ENCODE measurements at places on chromosomes 7 and 10.

- no peak for DNase-seq
Observed at GRCh38 chr10:117518246-117518645, 24.3 kb upstream of the EMX2 start.

- no peak for DNase-seq
Observed at GRCh38 chr7:105988276-105988675, 25.2 kb downstream of the CDHR3 start.

- DNase-seq: no peak
Observed at GRCh38 chr7:70637726-70638125, 494.2 kb upstream of the GALNT17 start.

GRCh38 chr10:65341323-65341925 lies 1584.4 kb upstream of the LRRTM3 start:
- DNase-seq: no peak

DNA sequence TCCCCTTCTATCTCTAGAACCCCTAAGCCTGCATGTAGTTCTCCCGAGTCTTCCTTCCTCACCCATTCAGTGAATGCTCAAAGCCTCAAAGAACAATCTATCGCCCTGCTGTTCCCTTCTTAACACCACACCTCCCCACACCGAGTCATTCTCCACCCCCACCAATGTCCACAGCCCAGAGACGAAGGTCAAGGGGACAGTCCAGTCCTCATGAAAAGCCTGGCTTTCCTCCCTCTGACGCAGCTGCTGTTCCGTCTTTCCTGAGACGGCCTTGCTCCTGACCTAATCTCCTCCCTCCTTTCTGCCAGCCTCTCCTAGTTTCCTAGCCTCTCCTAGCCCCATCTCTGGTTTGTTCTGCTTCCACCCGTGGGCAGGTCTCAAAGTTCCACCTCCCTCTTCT lies 9.2 kb downstream of the MOSPD3 start:
- DNase-seq: no peak

GRCh38 chr7:114082642-114083165 lies 163.9 kb upstream of the PPP1R3A start:
- DNase-seq: no peak

DNA sequence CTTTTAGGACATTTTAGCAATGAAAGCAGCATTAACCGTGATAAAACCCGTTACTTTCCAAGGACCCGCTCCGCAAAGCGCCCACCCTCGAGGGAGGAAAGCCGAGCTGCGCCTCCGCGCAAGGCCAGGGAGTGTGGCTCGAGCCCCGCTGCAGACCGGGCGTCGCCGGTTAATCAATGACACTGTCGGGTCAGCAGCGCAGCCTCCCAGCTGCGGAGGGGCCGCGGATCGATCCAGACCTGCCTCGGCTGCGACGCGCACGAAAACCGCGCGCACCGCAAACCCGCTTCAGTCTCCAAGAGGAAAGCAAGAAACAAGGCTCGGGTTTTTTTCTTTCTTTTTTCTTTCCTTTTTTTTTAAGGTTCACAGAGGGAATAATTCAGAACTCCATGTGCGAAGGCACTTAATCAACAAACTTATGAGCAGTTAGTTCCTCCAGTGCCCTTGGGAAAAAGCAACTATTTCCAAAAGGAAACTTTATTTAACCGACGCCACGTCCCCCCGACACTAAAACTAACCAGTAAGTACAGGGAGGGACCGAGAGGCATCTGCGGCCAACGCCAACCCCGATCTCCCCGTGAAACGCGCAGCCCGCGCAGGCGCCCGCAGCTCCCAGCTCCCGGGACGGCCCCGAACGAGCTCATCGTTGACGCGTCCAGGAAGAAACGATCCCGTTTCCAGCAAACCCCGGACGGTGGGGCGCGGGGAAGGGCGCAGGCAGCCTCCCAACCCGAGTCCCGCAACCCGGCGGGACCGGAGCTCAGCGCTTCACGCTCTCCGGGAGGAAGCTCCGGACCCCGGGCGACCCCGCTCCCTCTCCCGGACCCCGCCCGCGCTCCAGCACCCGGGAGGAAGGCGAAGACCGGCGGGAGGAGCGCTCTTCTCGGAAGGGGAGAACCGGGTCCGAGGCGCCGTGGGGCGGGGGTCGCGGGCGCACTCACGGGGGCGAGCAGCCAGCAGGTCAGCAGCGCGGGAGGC lies 598 bp downstream of the VIPR2 start:
- no peak for DNase-seq

GRCh38 chr10:105509517-105509916 lies 868.4 kb downstream of the SORCS3 start:
- no peak for DNase-seq

DNA sequence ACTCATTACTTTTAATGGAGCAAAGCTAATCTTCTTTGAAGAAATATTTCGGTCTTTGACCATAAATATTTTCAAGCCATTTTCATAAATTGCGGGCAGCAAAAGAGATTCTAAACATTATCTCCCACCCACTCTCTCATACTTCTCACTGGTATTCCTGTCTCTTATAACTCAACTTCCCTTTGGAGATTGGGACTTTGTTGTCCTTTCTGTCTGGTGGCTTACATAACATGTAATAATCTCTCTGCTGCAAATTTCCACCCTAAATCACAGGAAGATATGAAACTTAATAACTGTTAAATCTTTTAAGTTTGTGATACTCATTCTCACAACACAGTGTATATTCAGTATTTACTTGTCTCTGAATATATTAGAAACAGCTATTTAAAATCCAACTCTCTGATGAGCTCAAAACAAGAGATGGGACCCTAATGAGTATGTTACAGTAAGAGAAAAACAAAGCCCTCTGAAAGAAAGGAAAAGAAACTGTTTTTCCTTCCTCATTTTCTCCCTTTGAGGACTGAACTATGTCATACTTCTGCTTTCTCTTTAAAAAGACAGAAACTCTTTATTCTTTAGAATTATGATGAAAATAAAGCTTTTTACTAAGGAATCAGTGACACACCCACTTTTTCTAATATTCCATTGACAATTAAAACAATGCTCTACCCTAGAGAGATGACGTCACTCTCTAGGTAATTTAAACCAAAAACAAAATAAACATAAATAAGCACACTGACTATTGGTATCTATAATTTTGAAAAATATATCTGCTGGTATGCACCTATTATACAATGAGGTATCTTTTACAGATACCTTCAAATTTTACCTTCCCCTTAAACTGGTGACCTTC lies 14.7 kb downstream of the CALCR start:
- no peak for DNase-seq

DNA sequence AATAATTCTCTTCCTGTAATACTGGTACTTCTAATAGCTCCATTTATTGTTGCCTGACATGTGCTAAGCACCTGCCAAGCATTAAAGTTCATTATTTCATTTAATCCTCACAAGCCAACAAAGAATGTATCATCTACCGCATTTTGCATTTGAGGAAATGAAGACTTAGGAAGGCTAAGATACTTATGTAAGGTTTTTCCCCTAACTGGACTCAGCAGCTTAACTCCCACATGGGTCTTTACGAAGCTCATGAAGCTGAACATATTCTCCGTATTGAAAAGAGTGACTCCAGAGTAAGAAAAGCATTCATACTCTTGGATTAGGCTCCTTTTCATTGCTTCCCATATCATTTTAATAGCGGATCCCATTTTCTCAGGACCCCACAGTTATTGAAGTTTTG lies 155.7 kb upstream of the TMEM72 start:
- no peak for DNase-seq

DNA sequence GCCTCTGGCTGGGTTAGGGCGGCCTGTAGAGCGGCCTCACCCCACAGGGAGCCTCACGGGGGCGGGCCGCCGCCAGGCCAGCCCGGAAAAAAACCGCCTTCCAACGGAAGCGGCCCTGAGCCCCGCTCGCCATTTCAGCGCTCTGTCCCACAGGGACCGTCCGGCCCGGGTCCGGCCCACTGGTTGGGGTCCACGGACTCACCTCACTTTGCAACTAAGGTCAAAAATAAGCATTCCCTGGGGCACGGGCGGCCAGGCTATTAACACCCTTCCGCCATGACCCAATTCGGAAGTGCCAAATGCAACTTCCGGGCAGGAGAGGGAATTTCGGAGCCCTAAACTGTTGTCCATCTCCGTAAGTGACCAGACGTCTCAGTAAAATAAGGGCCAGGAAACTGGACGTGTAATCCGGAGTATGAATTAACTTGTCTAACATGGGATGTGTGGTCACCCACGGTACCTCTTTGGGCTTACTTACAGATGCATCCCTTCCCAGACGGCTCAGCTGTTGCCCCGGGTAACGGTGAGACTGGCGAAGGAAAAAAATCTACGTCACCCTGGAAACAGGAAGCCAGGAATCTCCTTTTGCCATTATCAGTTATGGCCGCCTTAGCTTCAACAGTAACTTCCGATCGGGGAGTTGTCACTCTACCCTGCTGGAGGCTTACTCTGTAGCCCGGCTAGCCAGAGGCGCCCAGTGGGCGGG lies at the start of gene BBIP1:
Gene BBIP1, minus strand, starts transcription at position 538 of the 706 bp plus-strand sequence. CDS start 1,023 bp downstream, outside the sequence.
- DNase-seq: peak; percentile 96

- DNase-seq: no peak
Observed at GRCh38 chr7:153657182-153657800, 394.9 kb upstream of the DPP6 start.

- DNase-seq: no peak
Observed at GRCh38 chr10:75662715-75663114, 231.3 kb downstream of the LRMDA start.

DNA sequence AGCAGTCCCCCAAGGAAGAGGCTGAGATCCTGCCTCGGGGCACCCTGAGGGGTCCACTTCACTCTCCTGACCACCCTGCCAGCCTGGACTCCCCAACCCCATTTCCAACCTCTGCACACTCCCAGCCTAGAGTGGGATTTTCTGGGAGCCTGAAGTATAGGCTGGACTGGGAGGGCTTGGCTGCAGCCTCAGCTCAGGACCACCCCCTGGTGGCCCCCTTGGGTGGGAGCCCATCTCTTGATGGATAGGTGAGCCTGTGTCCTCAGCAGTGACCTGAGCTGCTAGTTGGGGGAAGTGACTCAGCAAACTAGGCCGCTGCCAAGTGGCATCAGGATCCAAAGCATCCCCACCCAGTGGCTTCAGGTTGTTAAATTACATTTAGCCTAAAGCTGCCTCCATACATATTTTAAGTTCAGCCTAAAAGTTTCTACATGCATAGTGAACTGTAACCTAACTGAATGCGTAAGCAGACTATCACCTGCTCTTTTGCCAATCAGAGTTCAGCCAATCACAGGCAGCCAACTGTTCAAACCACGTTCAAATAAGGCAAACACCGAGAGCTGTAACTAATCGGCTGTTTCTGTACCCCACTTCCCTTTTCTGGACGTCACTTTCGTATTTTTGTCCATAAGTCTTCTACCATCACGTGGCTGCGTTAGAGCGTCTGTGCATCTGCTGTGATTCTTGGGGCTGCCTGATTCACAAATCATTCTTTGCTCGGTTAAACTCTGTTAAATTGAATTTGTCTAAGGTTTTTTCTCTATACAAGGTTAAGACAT lies 144.0 kb downstream of the PLPP4 start:
- DNase-seq: no peak

- DNase-seq: no peak
Observed at GRCh38 chr7:135253851-135254771, 20.5 kb downstream of the STRA8 start.

DNA sequence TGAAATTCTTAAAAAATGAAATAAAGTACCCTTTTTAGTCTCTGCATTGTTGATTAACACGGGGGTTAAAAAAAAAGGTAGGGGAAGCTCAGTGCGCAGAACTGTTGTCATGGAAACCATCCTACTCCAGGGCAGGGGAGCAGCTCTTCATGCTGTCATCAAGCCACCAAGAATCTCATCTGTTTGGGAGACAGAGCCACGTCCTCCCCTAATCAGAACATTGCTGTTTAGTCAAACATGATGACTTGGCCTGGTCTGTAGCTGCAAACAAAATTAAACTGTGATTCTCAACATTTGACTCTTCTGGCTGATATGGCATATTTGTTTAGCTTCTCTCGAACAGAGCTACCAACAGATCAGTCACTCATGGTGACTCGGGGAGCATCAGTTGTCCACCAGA lies 254.4 kb upstream of the KLF14 start:
- no peak for DNase-seq

- no peak for DNase-seq
Observed at GRCh38 chr10:38070501-38070900, 23.6 kb upstream of the ZNF37A start.

GRCh38 chr7:96287559-96287958 lies 34.3 kb downstream of the SLC25A13 start:
- no peak for DNase-seq

DNA sequence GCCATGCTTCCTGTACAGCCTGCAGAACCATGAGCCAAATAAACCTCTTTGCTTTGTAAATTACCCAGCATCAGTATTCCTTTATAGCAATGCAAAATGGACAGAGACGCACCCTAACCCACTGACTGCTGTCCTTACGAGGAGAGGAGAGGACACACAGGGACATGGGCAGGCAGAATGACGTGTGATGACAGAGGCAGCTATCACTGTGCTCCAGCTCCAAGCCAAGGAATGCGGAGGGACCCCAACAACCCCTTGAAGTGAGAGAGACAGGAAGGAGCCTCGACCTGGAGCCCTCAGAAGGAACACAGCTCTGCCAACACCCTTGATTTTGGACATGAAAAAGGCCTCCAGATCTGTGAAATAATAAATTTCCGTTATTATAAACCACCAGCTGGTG lies 46.6 kb upstream of the EBF3 start:
- DNase-seq: no peak

DNA sequence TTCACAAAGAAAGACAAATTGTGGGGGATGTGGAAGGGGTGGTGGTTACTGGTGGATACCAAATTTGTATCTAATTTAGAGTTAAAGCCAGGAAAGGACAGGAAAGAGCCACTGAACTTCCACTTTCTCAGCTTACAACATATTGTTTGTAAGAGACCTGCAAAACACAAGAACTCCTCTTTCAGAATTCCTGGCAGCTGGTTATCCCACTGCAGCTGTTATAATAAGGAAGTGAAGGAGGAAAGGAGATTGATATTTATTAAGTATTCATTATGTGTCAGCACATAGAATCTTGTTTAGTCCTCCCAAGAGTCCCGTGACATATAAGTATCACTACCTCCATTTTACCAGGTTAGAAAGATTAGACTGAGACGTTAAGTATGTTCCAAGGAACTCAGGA lies 481.7 kb downstream of the PHTF2 start:
- DNase-seq: no peak

DNA sequence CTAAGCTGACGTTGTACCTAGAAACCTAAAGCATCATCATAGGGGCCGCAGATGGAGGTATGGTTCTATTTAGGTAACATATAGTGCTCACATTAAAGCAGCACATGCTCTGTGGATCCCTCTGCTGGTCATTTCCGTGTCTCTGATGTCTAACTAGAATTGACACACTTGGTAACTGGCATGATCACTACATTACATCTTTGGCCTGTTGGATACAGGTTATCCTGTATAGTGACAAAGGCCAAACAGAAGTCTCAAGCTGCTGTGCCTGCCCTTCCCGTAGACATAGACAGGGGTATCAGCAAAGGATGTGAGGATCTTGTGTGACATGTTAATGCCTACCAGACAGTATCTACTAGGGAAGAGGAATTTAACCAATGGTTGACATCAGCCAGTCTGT lies 51.2 kb downstream of the KIF5B start:
- DNase-seq: peak; percentile 7

All from GM06990 (cell line).